ENCODE measurements at places on chromosomes 7 and 10.

DNA sequence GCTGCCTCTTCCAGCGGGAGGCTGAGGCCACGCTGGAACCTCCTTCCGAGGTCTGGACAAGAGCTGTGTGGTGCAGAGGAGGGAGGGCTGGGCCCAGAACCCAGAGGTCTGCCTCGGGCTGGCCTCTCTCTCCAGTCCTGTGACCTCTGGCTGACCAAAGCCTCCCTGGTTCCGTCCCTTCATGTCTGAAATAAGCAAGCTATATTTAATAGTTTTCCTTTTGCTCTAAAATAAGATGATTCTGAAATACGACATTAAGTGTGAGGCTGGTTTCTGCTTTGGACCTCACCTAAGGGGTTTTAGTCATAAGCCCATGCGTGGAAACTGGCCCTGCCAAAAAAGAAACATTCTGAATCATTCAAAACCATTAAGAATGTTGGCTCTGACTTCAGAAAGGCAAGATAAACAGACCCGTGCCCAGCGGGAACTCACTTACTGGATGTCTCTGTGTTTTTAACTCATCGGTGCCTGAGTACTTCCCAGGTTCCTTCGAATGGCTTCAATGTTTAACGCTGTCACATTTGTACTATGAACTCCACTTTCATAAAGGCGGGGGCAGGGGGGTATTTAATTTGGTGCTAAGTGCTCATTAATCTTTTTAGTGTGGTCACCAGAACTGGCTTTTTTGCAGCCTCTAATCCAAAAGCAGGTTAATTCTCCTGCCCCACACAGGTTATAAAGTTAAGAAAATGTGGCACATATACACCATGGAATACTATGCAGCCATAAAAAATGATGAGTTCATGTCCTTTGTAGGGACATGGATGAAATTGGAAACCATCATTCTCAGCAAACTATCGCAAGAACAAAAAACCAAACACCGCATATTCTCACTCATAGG, 157.5 kb upstream of the KLF14 start:
- DNase-seq, result no peak

DNA sequence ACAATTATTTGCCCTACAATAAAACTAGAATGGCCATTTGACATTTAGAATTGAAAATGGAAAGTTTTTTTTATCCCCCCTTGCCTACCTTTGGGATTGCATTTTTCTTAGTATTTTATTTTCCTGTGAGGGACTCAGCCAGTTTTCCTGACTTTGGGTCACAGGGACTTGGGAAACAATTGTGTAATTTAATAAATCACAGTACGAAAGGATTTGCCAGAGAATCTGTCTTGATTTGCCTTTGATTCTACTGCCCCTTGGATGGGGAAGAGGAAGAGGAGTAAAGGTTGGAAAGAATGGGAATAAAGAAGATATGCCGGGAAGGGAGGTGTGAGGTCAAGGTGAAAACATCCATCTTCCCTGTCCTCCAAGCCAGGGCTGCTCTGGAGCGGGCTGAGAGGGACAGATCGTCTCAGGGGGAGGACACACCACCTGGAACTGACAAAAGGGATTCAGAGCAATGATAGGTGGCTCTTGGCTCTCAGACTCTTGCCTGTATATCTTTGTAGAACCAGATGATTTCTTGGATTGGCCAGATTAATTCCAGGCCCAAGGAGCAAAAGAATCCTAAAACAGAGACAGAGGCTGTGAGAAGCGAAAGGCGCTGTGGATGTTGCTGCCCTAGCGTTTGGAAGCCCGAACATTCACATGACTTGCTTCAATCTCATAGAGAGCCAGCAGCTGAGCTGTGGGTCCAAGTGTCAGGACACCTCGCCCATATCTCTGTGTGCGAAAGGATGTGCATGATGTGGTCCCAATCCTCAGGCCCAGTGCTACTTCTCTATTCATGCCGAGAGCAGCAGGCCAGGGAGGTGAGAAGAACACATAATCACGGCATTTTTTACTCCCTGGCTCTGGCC, 50.3 kb upstream of the ZEB1 start:
- DNase-seq, result no peak

DNA sequence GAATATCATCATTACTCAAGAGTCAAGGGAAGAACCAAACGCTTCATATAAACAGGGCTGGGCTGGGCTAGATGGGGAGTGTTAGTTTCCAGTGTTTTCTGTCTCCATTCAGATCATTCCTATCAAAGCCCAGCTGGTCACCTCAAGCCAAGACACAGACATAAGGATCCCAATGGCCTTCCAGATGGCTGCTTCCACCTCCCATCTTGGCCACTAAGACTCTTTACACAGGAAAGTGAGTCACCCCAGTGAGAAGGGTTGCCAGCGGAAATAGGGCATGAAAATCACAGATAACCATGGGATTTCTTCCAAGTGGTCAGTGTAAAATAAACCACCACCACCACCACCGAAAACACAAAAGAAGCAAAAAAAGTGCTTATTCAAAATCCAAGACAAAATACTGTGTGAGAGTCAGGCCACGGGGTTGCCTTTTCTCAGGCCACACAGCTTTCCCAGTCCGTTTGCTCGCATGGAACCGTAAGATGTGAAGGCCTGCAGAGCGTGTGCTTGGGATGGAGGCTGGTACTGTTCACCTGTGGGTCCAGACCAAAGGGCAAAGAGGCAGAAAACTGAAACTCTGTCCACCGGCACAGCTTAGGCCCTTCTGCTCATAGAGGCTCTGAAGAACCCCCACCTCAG, 5.6 kb downstream of the PRSS2 start:
- DNase-seq, result no peak

DNA sequence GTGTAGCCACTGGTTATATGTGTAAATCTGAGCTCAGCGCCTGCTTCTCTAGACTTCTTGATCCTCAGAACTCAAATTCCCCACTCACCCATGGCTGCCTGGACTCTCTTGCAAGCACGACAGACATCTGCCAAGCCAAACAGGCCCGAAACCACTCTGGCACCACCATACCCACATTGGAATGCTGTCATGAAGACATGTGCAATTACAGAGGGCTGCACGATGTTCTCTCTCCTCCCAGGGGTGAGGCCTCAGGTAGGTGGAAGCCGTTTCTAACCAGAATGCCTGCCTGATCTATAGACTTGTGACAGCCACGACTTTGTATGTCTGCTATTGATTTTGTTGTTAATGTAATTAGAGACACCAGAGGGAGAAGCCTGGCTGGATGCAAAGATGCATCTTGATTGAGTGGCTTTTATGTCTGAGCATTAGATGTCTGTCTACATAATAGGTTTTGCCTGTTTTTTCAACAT, 4.0 kb downstream of the BAMBI start:
- no peak for DNase-seq

- no peak for DNase-seq
Measured at GRCh38 chr10:131915990-131916766, 15.4 kb downstream of the PPP2R2D start.

DNA sequence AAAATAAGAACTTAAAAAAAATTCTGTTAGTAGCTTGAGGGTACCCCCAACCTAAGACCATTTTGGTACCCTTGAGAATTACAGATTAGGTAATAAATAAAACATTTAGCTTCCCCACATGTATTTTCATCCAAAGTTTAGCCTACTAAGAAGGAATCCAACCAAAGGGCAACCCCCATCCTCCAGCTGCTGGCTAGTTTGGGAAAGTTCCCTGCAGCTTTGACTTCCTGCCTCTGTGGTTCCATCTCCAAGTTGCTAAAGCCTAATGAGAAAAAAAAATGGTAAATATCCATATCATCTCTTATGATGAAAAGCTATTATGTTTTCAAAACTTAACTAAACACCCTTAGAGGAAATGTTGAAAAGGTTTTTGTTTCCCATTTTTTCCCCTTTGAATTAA, 547.2 kb downstream of the ANKRD7 start:
- DNase-seq, result no peak

Data from NCI-H2171 (cell line).